Stimulated activated CD8-positive, alpha-beta memory T cell treated with anti-CD3 and anti-CD28 coated beads, Interleukin-4, amount 100 ng/mL, for 48 hours (primary cell): ENCODE measurements at places on chromosomes 6 and 20.

GRCh38 chr6:100573166-100573565 is 108.4 kb upstream of the SIM1 start:
- no peak for DNase-seq

- DNase-seq = no peak
Measured at GRCh38 chr6:74431873-74432580, 736.0 kb downstream of the CD109 start.

- DNase-seq = no peak
Measured at GRCh38 chr20:8530022-8530421, 398.0 kb downstream of the PLCB1 start.

- no peak for DNase-seq
Measured at GRCh38 chr20:1373614-1374013, 19.2 kb downstream of the FKBP1A start.

GRCh38 chr6:141056945-141057625 is 1075.6 kb upstream of the GJE1 start:
- no peak for DNase-seq

GRCh38 chr6:40444811-40445210 is 142.4 kb downstream of the LRFN2 start:
- DNase-seq = no peak

DNA sequence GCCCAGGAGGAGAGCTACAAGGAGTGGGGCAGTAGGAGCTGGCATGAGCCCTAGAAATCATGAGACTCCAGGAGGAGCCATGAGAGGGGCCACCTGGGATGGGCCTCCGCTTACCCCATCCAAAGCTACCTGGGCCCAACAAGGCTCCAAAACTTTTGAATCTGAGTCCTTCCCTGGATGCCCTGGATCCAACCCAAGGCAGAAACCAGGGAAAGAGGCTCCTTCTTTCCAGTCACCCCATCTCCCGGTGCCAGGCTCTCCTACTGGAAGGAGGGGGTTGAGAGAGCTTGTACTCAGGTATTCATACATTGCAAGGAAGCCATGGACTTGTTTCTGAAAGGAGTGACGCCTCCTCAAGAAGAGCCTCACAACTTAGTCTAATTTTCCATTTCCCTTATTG is 7.8 kb upstream of the SIRPG start:
- no peak for DNase-seq

DNA sequence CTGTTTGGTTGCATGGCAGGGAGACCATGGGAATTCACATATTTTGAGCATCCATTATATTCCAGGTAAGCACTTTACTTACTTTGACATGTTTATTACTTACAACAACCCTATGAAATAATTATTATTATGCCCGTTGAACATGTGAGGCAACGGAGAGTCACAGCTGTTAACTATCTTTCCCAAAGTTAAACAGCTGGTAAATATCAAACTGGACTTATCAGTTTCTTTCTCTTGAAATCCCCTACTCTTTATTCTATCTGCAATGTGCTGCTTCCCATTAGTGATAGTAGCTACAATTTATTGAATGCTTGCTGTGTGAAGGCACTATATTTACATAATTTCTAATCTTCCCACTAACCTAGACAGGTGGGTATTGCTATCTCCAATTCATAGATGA is 847.7 kb upstream of the MAP3K7 start:
- no peak for DNase-seq

GRCh38 chr6:85971238-85971637 is 328.6 kb upstream of the SYNCRIP start:
- DNase-seq = no peak

DNA sequence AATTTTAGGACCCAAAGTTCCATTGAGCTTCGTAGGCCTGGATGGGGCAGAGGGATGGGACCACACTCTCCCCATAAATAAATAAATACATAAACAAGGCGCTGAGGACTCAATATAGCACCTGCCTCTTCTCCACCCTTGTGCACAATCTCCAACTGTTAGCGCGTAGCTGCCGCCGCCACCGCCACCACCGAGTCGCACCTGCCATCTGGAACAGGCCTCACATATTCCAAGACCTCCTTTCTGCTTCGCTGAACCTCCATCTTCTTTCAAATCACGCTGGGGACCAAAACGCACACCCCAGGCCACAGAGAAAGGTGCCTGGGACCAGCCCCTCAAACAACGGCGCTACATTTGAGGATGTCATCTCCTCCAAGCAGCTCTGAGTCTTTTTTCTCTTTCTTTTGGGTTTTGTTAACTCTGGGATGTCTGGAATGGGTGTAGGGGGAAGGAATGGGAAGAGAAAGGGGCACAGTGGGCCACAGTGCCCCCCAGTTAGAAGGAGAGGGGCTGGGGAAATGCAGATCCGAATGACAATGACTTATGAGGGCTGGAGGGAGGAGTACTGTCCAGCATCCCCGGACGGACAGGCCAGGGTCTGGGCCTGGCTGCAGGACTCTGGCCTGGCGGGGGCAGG is 49.7 kb downstream of the NOL4L start:
- DNase-seq = no peak

- no peak for DNase-seq
Measured at GRCh38 chr6:169986171-169986847, 234.9 kb downstream of the ERMARD start.

DNA sequence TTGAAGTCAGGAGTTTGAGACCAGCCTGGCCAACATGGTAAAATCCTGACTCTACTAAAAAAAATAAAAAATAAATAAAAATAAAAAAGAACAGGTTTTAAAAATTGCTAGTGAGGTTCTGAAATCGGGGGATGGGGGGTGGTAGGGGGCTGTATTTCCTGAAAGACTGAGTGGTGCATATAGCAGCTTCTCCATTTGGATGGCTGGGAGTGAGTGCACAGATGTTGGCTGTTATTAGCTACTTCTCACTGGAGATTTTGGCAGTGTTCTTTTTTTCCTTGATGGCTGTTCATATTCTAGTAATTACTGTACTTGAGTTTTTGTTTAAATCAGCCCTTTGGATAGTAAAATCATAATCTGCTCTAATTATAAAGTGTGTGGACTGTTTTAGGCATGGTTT is 79.8 kb downstream of the RTN4IP1 start:
- no peak for DNase-seq

- no peak for DNase-seq
Measured at GRCh38 chr20:36541768-36542488, 609 bp downstream of the MYL9 start.

DNA sequence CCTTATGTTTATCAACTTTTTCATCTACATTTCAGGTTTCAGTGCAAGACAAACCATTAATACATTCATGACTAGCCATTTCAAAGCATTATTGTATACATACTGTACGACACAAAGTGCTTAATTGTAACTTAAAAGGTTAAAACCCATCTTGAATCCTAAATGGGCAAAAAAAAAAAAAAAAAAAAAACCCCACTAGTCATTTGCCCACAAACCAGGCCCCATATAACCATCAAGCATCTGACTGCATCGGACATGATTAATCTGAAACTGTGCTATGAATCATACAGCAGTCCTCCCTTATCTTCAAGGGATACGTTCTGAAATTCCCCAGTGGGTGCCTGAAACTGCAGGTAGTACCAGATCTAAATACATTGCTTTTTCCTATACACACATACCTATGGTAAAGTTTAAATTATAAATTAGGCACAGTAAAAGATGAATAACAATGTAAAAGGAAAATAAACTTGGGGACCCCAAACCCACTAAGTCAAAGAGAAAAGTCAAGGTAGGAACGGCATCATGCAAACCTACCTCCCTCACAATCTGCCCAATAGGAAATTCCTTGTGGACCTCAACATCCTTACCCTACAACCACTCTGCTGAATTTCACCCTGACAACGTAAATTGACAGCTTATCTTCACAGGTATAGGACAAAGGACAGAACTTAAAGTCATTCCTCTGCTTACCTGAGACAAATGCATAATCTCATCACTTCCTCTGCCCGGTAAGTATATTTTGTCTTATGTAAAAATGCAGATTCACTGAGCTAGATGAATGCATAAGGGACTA is 14.3 kb downstream of the B4GALT5 start:
- DNase-seq = peak; percentile 41
